ENCODE measurements at places on chromosomes 12 and 14.

- no peak for DNase-seq
These were observed 47.9 kb downstream of the FGD6 start for GRCh38 chr12:95169368-95169767.

DNA sequence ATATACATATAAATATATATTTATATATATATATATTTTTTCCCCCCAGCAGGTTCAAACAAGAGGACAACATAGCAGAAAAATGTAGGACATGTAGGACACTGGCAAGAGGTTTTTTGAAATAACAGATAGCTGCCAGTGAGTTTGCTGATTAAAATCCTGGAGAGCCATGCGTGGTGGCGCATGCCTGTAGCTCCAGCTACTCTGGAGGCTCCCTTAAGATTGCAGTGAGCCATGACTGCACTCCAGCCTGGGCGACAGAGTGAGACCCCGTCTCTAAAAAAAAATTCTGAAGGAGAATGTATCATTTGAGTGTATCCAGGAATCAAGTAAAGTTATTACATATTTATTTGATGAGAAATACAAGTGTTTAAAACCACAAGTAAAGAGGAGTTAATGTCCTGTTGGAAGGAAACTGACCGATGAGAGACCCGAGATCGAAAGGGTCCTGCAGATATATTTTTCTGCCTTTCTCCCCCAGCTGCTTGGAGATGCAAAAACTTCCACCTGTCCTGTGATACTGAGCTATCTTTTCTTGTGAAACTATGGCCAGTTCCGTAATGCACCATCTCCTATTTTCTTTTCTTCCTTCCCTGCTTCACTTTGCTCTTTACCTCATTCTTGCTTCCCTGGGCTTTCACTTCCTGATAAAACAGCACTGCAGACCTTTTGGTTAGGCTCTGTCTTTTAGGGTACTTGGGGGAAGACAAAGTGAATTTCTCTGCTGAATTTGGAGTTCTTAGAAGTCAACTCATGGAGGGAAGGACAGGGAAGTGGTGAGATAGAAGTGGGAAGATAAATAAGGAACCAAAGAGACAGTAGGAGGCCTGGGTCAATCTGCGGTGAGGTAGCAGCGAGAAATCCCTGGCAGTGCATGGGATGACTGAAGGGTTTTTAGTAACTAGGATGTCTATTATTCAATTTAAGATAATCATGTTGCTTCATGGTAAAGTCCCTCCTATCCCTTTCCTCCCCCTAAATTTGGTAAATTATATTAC, 41.2 kb upstream of the SLC2A13 start:
- no peak for DNase-seq

DNA sequence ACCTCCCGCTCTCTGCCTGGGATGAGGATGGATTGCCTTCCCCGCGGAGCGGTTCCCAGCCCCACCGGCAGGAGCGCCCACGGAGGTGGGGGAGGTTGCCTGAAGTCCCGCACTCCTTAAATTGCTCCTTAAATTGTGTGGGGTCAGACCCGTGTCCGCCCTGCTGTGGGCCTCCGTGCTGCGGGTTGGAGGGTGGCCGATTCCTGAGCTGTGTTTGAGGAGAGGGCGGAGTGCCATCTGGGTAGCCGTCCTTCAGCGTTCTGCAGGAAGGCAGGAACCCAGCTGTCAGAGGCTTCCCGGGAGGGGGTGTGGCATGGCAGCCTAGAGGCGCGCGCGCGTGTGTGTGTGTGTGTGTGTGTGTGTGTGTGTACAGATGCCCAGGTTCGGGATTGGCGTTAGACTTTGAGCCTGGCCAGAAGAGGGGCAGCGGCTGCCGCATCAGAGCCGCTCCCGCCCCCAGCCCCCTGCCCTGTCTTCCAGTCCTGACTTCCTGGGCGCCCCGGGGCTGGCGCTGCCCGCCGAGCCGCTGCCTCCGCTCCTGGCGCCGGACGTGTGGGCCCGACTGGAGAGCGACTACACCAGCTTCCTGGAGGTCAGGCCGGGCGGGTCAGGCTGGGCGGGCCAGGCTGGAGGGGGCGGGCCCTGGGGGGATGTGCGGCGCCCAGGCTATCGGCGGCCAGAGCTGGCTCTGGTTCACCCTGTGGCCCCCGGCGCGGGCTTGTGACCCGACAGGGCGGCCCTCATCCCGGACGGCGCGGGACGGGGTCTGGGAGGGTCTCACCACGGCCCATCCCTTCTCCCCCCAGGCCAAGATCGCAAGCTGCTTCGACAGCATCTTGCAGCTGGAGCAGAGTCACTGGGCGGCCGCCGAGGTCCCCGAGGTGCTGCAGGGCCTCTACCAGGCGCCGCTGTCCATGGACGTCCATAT, 9.2 kb downstream of the EXOC3L4 start:
- peak; percentile 38 for DNase-seq

GRCh38 chr14:93792391-93792790, 4.1 kb upstream of the PRIMA1 start:
- DNase-seq = no peak

DNA sequence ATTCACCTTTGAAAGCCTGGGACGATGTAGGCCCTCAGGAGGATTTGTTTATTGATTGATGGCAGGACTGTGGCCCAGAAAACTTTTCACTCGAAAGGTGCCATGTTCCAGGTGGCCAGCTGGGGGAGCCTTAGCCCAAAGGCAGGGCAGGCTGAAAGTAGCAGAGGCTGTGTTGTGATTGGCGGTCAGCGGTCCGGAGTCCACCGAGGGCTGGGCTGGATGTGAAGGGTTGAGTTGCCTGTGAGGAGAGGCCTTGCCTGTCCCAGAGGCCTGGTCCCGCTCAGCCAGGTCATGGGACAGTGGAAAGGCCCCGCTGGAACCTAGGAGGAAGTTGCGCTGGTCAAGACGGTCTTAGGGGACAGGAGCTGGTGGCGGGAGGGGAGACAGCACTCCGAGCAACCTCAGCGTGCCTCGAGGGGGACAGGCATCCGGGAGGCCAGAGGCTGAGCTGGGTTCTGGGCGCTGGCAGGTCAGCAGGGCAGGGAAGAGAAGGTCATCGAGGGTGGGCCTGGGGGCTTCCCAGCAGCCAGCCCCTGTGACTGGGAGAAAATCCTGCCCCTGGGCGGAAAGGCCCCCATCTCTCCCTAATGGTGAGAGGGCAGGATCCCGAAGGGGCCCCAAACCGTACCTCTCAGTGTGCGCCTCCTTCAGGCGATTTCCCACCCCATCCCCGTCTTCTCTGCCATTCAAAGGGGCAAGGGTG, 26.3 kb downstream of the CMA1 start:
- DNase-seq = peak; percentile 19

DNA sequence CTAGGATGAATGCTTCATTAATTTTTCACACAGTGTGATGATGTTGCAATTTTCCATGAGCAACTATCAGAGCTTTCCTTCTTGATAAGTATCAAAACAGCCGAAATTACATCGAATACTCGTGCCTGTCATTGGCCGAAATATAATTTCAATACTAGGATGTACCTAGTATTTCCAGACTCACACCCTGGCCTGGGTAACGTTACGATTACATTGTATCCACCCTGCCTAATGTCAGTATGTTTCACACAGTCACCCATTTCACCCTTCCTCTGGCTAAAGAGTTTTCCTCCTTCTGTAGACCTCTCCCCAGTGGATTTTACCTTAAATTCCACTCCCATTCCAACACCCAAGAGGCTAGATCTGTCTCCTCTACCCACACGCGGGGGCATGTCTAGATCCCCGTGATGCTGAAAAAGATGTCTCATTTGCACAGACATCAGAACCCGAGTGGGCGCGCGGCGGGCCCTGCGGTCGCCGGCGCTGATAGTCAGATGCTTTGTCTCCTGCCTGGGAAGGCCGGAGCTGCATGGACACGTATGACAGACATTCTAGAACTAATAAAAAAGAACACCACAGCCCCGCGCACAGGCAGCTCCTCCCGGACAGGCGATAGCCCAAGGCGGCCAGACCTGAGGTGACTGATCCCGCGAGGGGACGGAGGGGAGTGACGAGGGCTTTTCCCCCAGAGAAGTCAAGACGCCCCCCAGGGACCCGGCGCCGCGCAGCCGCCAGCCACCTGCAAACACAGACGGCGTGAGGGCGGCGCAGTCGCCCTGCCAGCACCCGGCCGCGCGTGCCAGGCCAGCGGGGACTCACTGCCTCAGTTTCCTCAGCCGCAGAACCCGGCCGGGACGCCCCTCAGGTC, 723 bp downstream of the KIF21A start:
- peak; percentile 47 for DNase-seq

- DNase-seq = no peak
These were observed 20.1 kb downstream of the KLRK1 start for GRCh38 chr12:10369557-10370415.

- DNase-seq = no peak
These were observed 42.1 kb downstream of the KDM2B start for GRCh38 chr12:121538699-121539061.

- DNase-seq = no peak
These were observed 43.4 kb downstream of the BDKRB1 start for GRCh38 chr14:96299441-96299840.

DNA sequence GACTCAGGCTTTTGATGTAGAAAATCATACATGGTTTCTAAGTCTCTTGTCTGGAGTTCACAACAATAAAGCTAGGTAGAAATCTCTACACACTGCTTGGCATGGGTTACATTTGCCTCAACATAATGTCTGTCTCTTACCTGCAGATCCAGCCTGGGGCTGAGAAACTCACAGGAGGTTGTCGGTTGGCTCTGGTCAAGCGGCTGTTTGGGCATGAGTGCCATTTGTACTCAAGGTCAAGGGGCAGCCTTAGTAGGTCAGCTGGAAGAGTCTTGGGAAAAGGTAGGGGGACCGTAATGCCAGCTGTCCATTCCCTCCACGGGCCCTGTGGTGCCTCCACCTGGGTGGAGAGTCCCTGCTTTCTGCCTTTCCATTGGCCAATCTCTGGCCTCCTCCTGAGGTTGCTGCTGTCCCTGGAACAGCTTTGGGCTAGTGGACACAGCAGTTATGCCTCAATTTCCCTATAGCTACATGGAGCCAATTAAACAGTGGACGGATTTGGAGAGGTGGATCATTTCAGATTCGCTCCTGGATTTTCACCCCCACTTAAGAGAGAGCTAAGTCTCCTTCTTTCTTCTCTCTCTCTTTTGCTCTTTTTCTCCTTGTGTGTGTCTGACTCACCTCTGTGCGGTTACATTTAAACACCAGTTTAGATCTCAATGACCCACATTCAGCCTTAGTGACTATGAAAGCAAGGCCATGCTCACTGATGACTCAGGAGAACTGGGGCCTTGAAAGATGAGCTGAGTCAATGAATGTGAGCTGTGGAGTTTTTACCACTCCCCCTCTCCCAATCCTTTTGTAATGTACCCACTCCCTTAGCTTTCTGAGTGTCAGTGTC, 132.8 kb upstream of the HIF1A start:
- DNase-seq = no peak

- no peak for DNase-seq
These were observed 90.3 kb downstream of the ATP2B1 start for GRCh38 chr12:89618113-89618862.

DNA sequence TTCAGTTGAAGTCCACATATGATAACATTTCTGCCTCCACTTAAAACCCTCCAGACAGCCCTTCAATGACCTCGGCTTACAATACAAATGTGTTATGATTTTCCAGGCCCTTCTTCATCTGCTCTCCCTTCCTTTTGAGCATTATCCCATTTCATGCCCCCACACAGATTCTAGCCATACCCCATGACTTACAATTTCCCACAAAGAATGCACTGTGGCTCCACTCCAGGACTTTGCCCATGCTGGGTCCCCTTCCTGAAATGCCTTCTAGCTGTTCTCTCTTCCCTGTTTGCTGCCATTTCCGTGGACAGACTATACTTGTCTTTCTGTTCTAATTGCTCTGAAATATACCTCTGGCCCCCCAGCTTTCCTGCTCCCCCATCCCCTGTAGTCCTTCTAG, 963.2 kb downstream of the DIO2 start:
- DNase-seq = no peak

- DNase-seq = peak; percentile 51
These were observed 24.1 kb downstream of the CKAP4 start for GRCh38 chr12:106223485-106224354.

- DNase-seq = no peak
These were observed 237.4 kb upstream of the PWP1 start for GRCh38 chr12:107448198-107448597.

DNA sequence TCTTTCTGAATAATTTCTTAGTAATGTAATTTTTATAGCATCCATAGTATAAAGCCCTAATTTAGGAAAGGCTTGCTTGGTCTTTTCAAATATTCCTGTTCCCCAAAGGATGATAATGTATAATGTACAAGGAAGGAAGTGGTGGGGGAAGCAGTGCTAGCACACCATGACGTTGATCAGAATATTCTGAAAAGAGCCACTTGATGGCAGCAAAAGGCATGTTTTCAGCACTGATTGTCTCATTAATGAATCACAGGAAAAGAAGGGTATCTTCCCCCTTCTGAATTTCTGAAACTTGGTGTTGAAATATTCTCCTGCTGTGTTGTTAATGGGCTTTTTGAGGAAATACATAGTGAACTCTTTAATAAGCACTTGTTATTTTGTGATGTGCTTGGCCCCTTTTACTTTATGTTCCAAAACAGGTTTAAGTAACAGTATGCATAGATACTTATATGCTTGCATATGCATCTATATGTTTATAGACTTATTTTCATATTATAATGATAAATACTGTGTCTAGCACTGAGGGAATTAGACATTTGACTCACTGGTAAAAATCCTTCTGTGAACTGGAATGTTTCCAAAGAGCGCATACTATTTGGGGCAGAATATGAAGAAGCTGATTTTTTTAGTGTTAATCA, 122.0 kb downstream of the TMEM117 start:
- peak; percentile 15 for DNase-seq

DNA sequence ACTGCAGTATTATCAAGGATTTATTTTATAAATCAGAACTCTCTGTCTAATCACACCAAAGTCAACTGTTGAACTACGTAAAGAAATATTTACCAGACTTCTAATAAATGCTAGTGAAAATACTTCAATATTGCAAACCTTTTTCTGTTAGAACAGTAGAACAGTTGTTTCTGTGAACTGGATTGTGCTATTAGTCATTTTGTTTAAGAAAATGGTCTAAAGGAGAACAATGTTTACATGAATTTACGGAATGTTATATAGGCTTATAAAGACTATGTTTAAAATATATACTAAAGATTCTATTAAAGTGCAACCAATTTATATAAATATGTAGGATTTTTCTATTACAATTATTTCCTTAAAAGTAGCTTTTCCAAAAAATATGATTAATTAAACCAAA, 471.4 kb downstream of the FSCB start:
- no peak for DNase-seq

DNA sequence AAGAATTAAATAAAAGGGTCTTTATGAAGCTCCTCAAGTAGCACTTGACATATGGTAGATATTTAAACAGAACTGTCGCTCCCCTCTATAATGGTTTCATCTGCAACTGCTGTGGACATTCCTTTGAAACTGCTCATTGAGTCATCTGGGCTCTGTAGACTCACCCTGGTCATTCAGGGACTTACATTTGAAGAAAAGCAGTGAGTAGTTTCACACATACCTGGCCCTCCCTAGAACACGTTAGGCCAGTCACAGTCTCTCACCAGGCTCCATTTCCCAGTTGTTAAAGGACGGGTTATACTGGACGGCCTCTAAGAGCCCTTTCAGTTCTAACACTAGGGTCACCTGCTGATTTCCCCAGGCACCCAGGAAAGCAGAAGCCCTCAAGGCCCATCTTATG, 217.0 kb downstream of the BCL11B start:
- DNase-seq = no peak

GRCh38 chr14:94042433-94043091, 16.4 kb downstream of the OTUB2 start:
- no peak for DNase-seq
